Hair follicle dermal papilla cell (primary cell): ENCODE measurements at places on chromosomes 6 and 20. TPM values are rescaled to one million over a fixed set of nuclear protein-coding genes. Genes with fewer than 3 reads are reported as not detected.

OSER1 gene
- 50.3 and 50.8 TPM in 2 replicates for total RNA-seq

IRF4 gene
- total RNA-seq, result 0.16 TPM in 1 of 2 replicates, not detected in the other

KHDC1 gene
- total RNA-seq, result 3.8 and 3.9 TPM in 2 replicates

CST11 gene
- total RNA-seq, result not detected in 2 replicates

UNC5CL gene
- total RNA-seq, result 0.12 TPM in 1 of 2 replicates, not detected in the other

UBR2 gene
- total RNA-seq, result 31.7 and 41.7 TPM in 2 replicates

PKIG gene
- 176 and 200 TPM in 2 replicates for total RNA-seq

LPIN3 gene
- total RNA-seq, result 14.6 and 17.1 TPM in 2 replicates

MOXD1 gene
- total RNA-seq, result 75.3 and 95.6 TPM in 2 replicates

LCA5 gene
- total RNA-seq, result 5.3 and 5.4 TPM in 2 replicates

TAP2 gene
- 15.1 and 19.8 TPM in 2 replicates for total RNA-seq

FOXF2 gene
- total RNA-seq, result 0.24 and 0.81 TPM in 2 replicates

CALHM4 gene
- not detected in 2 replicates for total RNA-seq

CST2 gene
- not detected in 2 replicates for total RNA-seq

BTNL2 gene
- not detected in 2 replicates for total RNA-seq

C6orf52 gene
- total RNA-seq, result 0.81 TPM in 1 of 2 replicates, not detected in the other

DEFB132 gene
- not detected in 2 replicates for total RNA-seq

SPEF1 gene
- total RNA-seq, result under 0.01 TPM in 1 of 2 replicates, not detected in the other

TMEM14B gene
- 41.4 and 45.5 TPM in 2 replicates for total RNA-seq

APCDD1L gene
- 9.8 and 12.2 TPM in 2 replicates for total RNA-seq

CRIP3 gene
- not detected in 2 replicates for total RNA-seq

ADTRP gene
- total RNA-seq, result 0.36 and 0.81 TPM in 2 replicates

ACOT8 gene
- total RNA-seq, result 27.6 and 32.8 TPM in 2 replicates

AGPAT1 gene
- 28.1 and 37.0 TPM in 2 replicates for total RNA-seq

SLC4A11 gene
- total RNA-seq, result 1.3 and 1.9 TPM in 2 replicates

LRRN4 gene
- 0.12 and 0.16 TPM in 2 replicates for total RNA-seq

TXLNB gene
- total RNA-seq, result 0.24 and 2.9 TPM in 2 replicates

TTI1 gene
- 17.0 and 20.4 TPM in 2 replicates for total RNA-seq

TAGAP gene
- total RNA-seq, result not detected in 2 replicates

RNF8 gene
- total RNA-seq, result 11.9 and 13.8 TPM in 2 replicates

FNDC1 gene
- total RNA-seq, result 1.1 and 2.1 TPM in 2 replicates

MICB gene
- 12.9 and 15.9 TPM in 2 replicates for total RNA-seq

PGC gene
- not detected in 2 replicates for total RNA-seq

CD93 gene
- total RNA-seq, result 0.32 and 0.49 TPM in 2 replicates

HSPA1L gene
- total RNA-seq, result 0.73 and 0.97 TPM in 2 replicates

CST4 gene
- not detected in 2 replicates for total RNA-seq

GGTLC1 gene
- not detected in 2 replicates for total RNA-seq

EYS gene
- under 0.01 TPM in 2 replicates for total RNA-seq

FITM2 gene
- 9.5 and 12.7 TPM in 2 replicates for total RNA-seq

SOBP gene
- 3.5 and 3.9 TPM in 2 replicates for total RNA-seq

CLPSL2 gene
- not detected in 2 replicates for total RNA-seq

MAFB gene
- total RNA-seq, result 13.5 and 13.8 TPM in 2 replicates

DPPA5 gene
- total RNA-seq, result not detected in 2 replicates
